Hematopoietic multipotent progenitor cell treated with erythropoietin and hydrocortisone succinate and interleukin-3 and kit ligand, for 15 days (in vitro differentiated cells): ENCODE measurements at places on chromosomes 5 and 9.

- DNase-seq, result no peak
Observed at GRCh38 chr9:12784461-12785259, 9.8 kb downstream of the LURAP1L start.

DNA sequence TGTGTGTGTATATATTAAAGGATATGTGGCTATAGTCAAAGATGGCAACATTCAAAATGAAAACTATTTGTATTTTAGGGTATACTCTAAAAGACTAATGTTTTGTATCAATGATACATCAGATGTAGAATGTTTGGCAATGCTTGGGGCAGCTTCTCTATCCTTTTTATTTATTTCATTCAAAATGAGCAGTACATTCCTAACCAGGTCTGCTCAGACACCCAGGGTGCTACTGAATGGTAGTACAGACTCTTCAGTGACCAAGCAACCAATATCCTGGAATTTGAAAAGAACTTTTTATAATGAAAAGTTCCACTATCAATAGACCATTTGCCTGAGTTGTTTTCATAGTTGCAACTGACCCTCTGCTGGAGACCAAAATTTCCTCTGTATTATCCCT lies 23.9 kb downstream of the MEGF9 start:
- DNase-seq, result no peak

DNA sequence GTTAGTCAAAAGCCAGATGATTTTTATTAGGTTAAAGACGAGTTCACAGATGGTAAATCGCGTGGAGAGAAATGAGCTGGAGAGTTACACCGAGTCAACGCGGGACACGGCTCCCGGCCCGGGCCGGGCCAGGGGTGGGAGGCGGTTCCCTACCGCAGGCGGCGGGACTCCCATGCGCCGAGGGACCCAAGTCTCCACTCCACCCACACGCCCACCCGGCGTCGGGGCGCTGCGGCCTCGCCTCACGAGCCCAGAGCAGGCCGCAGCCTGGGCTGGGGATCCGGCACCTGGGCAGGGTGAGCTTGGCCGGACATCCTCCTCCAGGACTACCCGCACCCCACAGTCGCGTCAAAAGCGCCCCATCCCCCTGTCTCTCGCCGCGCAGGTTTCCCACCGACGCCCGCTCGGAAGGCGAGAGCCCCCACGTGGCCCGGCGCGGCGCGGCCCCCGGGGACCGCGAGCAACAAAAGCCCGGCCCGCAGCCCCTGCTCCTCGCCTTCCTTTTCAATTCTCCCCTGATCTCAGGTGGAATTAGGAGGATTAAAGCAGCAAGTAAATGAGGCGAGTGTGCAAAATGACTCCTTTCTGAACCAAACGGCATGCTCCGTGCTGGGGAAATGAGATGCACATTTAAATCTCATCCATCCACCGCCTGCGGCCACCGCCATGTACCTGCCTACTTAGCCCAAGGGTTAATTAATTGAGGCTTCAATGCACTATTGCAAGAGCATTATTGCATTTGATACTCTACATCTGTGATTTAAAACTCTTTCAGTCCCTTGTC lies 196.5 kb upstream of the TBCA start:
- DNase-seq, result no peak

DNA sequence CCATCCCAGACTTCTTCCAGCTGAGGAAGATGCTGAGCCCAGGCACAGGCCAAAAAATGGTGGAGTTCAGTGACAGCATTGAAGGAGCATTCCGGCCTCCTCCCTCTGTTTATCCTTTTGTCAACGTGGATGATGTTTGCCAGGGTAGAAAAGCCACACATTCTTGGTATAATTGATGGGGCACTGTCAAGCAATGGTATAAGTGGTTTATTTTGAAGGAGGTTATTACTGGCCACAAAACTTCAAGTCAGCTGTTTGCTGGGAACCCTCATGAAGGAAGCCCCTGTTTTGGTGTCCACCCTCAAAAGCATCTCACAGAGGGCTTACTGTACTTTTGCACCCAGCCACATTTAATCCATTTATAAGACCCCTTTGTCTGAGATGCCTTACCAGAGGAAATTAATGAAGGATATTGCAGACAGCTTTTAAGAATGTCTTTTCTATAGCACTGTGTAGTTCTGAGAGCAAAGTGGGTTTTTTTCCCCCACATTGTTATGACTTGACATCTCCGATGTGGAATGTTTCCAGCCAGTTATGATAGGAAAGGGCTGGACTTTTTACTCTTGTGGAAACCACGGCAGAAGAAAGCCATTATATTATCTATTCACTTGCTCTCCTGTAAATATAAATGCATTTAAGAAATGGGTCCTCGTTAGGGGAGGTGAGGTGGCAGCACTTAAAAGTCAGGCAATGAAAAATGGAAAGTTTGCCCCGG lies 95.5 kb upstream of the SPATA31D4 start:
- no peak for DNase-seq

- DNase-seq, result no peak
Observed at GRCh38 chr5:53303105-53303504, 177.3 kb upstream of the FST start.

- no peak for DNase-seq
Observed at GRCh38 chr9:3708751-3709150, 182.9 kb upstream of the RFX3 start.

GRCh38 chr5:134549714-134550113 lies 24.2 kb downstream of the JADE2 start:
- no peak for DNase-seq

GRCh38 chr9:37480759-37481158 lies 5.0 kb upstream of the POLR1E start:
- no peak for DNase-seq

GRCh38 chr9:95491543-95492320 lies 25.0 kb downstream of the PTCH1 start:
- no peak for DNase-seq

DNA sequence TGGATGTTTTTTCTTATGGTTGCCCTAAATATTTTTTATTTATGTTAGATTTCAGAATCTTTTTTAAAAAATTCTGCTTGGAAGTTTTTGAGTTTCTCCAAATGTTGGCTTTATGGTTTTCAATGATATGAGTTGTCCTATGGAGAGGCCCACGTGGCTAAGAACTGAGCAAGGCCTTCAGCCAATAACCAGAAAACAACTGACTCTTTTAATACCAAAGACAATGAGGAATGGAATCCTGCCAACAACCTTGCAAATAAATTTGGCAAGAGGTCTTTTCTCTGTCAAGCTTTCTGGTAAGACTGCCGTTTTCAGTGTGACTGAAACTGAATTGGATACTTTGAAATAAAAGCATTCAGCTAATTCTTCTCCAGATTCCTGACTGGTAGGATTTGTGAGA lies 1740.1 kb upstream of the WWC1 start:
- no peak for DNase-seq
